ENCODE measurements at places on chromosomes 7 and 10.

GRCh38 chr10:22246680-22247391 is 29.0 kb upstream of the EBLN1 start:
- no peak for DNase-seq

DNA sequence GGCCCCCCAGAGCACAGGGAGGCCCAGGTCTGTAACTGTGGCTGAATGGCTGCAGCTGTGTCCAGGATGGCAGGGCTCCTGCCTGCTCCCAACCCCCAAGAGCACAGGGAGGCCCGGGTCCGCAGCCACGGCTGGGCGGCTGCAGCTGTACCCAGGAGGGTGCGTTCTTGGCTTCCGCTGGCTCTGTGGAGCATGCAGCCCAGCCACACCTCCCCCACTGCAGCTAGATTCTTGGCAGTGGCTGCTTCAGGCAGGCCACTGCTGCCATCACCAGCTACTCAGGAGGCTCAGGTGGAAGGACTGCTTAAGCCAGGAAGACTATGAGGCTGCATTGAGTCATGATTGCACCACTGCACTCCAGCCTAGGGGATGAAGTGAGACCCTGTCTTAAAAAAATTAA is 27.9 kb downstream of the C7orf25 start:
- DNase-seq: no peak

DNA sequence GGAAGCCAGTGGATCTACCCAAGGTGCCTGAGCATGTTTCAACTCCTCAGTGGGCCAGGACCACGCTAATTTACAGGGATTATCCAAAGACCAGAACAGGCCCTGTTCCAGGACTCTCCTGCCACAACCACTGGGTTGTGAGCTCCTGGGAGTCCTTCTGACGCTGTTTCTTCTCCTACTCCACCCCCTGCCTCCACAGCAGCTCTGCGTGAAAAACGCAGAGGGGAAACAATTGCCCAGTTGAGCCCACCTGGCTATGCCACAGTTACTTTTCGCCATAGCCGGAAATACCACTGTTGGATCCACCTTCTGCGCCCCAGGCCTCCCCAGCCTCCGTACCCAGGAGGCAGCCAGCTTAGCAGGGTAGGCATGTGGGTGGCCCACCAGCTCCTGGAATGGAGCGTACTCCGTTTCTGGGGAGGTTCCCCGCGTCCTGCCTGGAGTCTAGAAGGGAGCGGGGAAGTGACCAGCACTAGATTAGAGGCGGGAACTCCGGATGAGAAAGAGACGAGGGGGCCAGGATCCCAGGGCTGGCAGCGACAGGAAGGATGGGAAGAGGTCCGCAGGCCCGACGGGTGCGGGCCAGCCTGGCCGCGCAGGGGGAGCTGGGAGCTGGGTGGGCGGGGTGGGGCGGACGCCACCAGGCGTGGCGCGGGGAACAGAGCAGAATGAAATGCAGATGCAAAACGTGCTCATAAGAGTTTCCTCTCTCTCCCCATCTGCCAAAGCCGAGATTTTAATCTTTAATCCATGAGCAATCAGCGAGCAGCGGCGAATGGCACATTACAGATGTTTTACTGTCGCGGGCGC is 32.1 kb upstream of the PAX2 start:
- no peak for DNase-seq

GRCh38 chr7:100887516-100888290 is 1.8 kb downstream of the UFSP1 start:
- DNase-seq: no peak

DNA sequence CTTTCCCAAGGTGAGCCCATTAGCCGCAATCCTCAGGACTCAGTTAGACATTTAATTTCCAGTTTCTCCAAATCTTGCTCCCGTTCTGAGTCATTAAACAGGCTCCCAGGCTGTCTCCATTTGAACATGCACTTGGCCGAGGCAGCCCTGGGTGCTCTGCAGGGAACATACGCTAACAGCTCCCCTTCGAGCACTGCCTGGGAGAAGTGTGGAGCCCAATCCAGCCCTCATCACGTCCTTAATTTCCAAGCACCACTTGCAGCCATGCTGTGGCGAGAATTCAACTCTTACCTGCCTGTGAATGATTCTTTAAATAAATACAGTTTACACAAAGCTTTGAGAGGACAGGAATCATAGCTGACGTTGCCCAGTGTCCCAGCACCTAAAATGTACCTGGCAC is 218.2 kb downstream of the CCSER2 start:
- no peak for DNase-seq

DNA sequence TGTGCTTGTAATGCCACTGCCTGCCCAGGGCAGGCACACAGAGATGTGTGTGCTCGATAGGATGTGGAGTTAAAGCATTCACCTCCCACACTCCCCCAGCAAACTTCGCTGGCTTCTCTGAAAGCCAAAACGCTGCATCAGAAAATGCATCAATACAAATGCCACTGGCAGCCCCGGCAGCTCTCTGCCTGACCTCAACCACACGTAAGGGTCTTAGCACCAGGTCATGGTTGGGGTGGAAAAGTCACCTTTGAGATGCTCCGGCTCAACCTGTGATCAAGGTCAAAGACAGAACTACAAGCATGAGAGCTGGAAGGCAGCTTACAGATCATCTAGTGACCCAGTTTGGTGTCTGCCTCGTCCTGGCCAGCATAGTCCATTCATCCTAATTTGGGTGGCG is 114.4 kb upstream of the NANOS1 start:
- DNase-seq: no peak

DNA sequence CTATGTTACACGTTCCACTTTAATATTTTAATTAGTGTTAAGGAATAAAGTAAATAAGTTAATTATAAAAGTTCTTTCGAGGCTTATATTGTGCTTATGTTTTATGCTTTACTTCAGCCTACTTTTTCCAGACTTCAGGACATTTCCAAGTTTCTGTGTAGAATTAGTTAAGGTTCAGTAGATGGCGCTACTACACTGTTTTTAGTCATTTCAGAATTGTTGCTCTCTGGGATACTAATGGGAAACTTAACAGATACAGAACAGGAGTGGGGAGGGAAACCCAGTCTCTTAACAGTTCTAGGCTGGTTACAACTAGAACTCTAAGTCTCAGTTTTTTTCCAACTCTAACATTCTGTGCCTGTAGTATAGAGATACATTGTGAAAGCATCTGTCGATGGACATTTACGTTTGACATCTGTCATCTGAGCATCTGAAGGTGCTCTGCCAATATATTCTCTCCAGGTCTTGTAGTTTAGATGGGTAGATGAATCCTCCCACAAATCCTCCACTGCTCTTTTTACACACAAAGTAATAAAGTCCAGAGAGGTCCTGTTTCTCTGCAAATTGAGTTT is 56.8 kb upstream of the FAM171A1 start:
- DNase-seq: no peak

- no peak for DNase-seq
Observed at GRCh38 chr7:142750321-142750938, 1.2 kb downstream of the PRSS1 start.

GRCh38 chr7:130430841-130431666 is 9.8 kb downstream of the CEP41 start:
- DNase-seq: no peak

- DNase-seq: no peak
Observed at GRCh38 chr7:133290041-133290440, 37.2 kb downstream of the EXOC4 start.

- DNase-seq: no peak
Observed at GRCh38 chr10:47143072-47143471, 156.9 kb upstream of the GDF10 start.

DNA sequence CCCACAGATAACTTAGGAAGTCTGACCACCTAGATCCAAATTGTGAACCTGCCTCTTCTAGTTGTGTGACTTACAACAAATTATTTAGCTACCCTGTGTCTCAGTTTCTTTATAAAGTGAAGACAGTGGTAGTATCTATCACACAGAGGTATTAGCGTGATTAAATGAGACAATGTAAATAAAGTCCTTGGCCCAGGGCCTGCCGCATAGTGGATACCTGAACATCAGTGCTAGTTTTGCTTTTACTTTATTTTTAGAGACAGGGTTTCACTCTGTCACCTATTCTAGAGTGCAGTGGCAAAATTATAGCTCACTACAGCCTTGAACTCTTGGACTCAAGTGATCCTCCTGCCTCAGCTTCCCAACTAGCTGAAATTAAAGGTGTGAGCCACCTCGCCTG is 177.1 kb downstream of the CDK14 start:
- DNase-seq: no peak

DNA sequence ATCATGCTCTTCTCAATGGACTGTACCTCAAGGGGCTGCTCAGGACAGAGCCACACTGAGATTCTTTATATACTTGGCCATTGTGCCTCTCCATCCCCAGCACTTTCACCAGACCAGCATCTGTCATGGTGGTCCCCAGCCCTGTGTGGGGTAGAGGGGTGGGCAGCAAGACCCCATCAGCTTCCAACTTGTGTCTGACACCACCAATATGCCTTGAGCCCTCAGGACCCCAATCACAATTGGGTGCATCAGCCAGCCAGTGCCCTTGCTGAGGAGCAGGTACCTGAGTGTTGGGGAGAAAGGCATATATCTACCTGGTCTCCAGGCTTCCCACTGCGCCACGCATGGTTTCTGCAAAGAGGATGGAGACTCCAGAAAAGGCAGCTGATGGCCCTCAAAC is 56.3 kb downstream of the GRID1 start:
- no peak for DNase-seq

DNA sequence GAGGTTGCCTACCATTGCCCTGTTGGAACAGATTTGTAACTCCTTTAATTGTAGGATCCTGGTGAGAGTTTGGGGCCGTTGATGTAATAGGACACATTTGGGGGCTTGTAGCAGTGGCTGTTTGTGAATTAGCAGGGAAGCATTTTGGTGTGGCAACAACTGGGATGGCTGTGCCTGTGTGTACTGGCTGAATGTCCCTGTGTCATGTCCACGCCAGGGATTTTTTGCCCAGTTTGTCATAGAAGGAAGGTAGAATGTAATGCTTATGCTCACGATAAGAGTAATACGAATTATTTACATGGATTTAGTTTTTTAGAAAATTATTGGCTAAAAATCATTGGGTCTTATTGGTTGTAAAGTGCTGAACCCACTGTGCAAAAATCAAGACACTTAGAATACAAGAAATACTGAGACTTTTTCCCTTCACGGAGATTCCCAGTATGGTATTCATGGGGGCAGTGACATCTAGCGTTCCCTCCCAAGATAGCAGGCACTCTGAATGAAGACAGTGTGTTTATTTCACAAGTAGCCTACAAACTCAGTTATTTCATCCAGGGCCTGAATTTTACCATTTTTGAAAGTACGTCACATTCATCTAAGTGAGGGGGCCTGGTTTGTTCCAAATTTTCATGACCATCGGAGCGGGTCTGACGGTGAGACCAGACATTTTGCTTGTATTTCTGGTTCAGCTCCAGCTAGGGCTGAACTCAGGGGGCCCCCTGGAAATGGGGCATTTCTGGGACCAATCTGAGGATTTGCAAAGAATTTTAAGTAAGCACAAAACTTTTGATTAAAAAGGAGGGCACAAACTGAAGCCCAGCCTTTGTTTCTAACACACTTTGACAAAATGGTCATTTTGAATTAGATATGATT is 74.7 kb downstream of the CACNB2 start:
- DNase-seq: no peak

DNA sequence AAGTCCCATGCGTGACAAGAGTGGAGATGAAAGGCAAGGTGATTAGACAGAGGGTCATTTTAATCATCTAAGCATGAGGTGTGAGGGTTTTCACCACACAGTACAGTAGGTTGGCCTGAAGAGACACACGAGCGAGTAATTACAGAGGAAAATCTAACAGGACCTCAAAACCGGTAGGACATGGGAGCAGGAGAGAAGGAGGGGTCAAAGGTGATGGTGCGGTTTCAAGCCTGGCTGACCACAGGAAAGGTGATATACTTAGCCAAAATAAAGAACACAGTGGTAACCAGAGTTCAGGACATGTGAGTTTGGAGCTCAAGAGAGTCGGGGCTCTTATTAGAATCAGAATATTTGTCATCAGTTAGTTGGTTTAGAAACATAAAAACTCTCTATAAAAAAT is 20.0 kb downstream of the GLI3 start:
- no peak for DNase-seq

GRCh38 chr7:129024125-129024524 is 30.8 kb downstream of the TNPO3 start:
- no peak for DNase-seq

DNA sequence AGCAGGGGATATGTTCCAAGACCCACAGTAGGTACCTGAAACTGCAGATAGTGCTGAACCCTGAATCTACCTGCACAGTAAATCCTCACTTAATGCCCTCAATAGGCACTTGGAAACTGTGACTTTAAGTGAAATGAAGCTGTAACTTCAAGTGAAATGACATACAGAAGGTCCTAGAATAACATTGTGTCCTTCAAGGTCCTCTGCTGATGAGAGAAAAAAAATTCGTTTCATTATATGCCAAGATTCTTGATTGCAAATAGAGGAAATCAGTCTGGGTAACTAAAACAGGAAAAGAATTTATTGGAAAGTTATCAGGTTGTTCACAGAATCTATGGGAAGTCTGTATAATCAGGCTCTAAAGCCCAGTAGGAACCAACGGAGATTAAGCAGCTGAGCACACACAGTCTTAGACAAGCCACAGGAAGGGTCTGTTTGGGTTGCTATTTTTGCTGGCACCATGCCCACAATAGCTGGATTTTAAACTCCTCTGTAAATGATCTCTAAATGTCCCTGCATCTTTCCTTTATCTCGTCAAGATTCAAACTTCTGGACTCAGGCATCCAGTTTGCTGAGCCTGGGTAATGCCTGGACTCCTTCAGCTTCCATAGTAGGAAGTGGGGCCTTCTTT is 57.5 kb downstream of the EXOC4 start:
- DNase-seq: no peak

GRCh38 chr10:26368463-26368862 is 69.7 kb upstream of the APBB1IP start:
- no peak for DNase-seq

DNA sequence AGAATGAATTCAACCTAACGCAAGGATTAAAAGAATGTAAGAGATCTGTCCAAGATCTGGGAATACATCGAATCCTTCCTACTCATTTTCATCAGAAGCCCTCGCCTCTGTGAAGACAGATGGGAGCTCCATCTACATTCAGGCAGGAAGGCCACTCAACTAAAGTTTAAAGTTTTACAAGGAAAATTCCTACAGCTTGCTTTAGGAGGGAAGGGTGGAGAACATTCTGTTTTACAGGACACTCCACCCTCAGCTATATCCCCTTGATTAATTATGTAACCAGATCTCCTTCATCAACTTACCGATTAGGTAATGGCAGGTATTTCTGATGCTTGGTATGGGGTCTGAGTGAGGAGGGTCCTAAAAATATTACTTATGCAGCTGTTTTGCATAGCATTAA is 5.6 kb upstream of the AHR start:
- no peak for DNase-seq

- no peak for DNase-seq
Observed at GRCh38 chr7:28312948-28313347, 99.4 kb upstream of the CREB5 start.

DNA sequence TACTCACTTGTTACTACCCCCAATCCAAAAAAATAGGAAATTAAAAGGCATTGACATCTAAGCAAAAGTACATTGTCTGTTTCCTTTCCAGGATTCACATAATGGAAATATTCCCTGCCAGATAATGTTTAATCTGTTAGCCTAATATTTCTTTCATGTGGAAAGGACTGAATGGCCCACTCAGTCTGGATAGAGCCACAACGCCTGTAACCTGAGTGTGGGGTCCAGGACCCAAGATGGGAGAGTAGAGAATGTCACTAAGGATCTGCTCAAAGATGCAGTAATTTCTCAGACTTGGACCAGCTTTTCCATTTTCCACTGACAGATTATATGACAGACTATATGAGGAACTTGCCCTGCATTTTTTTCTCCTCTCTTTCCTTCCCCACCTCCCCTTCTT is 1088.9 kb downstream of the KCNMA1 start:
- DNase-seq: no peak
